Activated T-helper 1 cell treated with anti-CD3 and anti-CD28 coated beads, Interleukin-12 subunit alpha, Interleukin-12 subunit beta, Interleukin-2, Interleukin-4 antibody, amounts not matched to agents 30 ng/mL and 10 ng/mL and 1 ng/mL, durations not matched to agents 14 hours and 24 hours and 36 hours (primary cell): ENCODE measurements at places on chromosomes 13 and 19. TPM values are rescaled to one million over a fixed set of nuclear protein-coding genes. Genes with fewer than 3 reads are reported as not detected.

ZNF541 gene
- 0.05 and 0.39 TPM in 2 replicates for total RNA-seq

SOHLH2 gene
- not detected in 2 replicates for total RNA-seq

ZNF285 gene
- total RNA-seq = 0.07 TPM in 1 of 2 replicates, not detected in the other

AXL gene
- 0.17 and 0.18 TPM in 2 replicates for total RNA-seq

DNA sequence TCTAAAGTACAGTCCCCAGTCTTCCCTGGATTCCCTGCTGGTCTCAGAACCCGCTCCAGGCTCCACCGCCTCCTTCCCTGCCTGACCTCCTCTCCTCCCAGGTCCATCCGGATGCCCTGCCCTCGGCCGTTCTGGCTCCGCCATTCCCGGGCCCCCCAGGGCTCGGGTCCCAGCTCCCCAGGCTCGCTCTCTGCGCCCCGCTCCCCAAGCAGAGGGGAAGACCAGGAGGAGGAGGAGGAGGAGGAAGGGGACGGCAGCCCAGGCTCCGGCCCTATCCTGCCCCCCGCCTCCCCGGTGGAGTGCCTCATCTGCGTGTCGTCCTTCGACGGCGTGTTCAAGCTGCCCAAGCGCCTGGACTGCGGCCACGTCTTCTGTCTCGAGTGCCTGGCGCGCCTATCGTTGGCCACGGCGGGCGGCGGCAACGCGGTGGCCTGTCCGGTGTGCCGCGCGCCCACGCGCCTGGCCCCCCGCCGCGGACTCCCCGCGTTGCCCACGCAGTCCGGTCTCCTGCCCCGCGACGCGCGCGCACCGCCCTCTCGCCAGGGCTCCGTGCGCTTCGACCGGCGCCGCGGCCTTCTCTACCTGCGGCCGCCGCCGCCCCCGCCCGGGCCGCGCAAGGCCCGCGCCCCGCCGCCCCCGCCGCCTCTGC, 647 bp downstream of the RNF225 start:
- DNase-seq = no peak

- no peak for DNase-seq
Measured at GRCh38 chr13:97974773-97975172, 21.3 kb downstream of the IPO5 start.

DNA sequence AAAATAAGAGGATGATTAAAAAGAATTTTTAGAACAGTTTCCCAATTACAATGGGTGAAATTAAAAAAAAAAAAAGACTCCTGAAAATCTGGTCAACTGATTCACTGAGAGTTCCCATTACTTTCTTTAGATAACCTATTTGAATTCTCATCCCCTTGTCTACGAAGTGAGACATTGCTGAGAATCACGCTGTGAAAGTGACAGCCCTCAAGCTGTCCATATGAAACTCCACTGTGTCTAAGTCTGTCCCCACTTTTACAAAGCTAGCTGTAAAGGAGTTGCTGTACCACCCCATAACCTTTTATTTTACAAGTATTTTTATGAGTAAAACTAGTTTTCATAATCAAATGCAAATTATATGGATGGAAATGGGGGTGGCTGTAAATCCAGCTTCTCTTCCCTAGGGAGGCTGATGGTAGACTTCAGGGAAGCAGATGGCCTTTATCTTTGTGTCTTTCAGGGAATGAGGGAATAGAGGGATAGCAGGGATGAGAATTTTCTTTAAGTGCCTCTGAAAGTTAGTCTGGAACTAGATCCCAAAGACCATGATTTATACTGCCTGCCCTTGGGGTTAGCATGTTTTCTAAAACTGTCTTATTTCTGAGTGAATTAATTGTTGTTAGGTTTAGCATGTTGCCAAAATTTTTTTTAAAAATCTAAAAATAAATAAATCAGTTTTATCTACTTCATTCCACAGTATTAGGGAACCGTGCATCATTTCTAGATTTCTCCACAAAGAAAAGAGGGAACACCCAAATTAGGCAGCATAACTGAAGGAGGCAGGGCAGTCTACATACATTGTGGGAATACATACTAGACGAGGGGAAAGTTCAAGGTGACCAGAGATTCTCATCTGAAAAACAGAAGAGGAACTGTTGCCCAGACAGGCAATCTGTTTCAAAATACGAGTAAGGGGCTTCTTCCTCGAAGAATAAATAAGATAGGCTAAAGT, 1219.1 kb downstream of the UQCRFS1 start:
- DNase-seq = no peak

GRCh38 chr13:27622102-27622820, 569 bp downstream of the POLR1D start:
- no peak for DNase-seq

GRCh38 chr19:49339301-49340068, 4.3 kb downstream of the CD37 start:
- no peak for DNase-seq

DNA sequence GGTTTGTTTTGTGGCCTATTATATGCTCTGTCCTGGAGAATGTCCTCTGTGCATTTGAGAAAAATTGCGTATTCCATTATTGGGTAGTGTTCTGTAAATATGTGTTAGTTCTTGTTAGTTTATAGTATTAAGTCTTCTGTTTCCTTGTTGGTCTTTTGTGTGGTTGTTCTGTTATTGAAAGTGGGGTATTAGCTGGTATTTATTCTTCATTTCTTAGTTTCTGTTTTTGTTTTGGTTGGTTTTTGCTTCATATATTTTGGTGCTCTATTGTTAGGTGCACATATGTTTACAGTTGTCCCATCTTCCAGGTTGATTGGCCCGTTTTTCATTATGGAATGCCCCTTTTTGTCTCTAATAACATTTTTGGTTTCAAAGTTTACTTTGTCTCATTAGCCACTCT, 77.3 kb downstream of the DNAJC15 start:
- no peak for DNase-seq

DNA sequence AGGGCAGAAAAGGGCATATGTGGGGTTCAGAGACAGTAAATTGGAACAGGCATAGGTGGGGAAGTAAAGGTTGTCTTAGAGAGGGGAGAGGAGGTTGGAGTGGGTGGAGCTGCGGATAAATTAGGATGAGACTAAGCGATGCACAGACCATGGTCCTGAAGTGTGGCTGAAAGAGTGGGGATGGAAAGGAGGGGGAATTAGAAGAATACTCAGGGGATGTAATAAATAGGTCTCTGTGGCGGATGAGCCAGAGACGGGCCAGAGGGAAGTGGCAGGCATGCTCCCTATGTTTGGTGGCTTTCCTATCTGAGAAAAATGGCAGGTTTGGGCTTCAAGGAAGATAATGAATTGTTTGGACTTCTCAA, 123.4 kb downstream of the OLFM4 start:
- no peak for DNase-seq

DNA sequence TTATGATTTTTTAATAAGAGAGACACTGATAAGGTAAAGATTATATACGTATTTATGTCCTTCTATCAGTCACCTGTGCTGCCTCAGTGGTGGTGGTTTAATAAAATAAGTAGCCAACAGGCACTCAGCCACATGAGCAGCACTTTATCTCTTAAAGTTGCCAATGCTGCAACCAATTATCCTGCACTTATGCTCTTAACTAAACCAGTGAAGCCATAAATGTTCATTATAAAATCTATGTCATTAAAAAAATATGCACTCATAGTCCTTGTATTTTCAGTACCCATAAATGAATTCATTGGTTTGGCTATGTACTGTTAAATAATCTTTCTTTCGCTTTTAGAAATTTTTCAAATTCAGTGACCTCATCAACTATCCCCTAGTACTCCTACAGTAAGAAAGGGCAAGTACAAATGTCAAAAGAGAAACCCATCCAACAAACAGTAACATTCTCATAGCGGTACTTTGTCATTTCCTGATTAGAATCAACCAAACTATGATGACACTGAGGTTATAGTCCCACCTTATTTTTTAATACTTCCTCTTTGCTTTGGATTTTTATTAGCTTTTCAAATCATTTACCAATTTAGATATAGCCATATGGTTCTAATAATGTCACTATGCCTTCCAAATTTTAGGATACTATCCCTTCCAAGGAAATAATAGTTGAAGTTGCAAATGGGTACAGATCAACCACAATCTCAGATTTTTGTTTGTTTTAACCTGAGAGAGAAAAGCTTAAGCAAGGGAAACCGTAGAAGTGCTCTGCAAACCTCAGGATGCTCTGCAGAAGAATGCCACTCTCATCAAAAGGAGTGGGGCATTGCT, 190.9 kb downstream of the KLF12 start:
- no peak for DNase-seq

DNA sequence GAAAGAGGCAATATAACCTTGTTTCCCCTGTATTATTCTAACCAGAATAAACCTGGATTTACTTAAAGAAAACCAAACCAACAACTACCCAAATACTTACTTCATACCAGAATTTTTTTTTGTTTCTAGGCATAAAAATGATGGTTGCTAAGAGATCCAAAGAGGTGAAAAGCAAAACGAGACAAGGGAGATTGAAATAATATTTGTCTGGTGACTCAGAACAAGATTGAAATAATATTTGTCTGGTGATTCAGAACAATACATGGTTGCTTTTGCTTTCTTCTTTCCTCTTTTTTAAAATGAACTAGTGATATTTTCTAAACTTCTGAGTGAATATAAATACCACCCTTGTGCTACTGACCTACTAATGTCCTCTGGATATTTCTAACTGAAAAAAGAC, 592.9 kb downstream of the KCTD12 start:
- DNase-seq = no peak

DNA sequence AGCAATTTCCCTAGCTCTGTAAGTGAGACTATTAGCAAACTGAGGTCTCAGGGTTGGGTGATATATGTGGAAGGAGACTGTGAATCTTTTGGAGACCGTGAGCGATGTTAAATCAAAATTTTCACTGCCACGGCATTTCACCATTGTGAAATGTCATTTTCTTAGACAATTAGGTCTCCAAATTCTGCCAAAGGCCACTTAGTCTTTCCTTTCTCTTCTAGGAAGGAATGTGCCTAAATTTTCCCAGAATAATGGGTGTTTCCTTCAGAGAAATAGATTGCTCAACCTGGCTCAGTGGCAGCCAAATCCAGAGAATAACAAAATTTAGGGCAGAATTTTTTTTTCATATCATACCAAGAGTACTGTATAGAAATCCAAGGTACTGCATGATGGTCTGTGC, 64.5 kb upstream of the SCEL start:
- no peak for DNase-seq

DNA sequence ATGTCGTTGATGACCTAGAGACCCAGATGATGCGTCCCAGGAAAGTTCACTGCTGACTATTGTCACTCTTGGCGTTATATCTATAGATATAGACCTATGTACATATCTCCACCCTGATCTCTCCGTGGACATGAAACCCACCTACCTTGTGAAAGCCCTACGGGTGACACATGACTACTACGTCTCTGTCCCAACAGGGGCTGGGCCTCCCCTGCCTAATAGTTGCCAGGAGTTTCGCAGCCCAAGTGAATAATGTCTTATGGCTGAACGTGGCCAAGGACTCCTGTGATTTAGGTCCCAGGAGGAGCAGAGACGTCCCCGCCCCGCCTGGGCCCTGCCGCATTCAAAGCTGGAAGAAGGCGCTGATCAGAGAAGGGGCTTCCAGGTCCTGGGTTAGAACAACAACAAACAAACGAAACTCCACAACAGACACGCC, 4.9 kb upstream of the POU4F1 start:
- DNase-seq = no peak

DNA sequence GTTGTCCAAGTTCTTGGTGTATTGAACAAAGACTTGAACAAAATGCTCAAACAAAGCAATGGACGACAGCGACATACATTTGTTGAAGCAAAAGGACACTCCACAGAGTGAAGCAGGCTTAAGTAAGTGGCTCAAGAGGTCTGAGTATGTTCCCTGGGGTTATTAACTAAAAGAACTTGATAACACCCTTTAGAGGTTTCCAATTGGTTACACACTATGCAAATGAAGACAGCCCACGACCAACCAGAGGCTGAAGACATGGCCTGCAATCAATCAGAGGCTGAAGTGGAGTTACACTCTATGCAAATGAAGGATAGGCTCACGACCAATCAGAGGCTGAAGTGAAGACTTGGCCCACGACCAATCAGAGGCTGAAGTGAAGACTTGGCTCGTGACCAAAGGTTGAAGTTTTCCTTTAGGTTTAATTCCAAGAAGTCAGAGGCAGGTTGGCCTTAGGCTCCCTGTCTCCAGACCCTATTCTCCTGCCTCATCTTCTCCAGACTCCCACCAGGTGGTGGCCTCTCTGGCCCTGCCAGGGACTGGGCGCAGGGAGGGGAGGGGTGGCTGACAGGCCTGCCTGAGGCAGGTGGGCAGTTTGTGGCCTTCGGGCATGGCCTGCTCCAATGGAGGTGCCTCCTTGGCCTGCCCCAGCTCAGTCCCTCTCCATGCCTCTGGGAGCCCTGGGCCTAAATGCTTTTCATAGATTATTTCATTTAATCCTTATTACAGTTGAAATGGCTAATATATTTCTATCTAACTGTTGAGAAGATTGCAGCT, 38.1 kb downstream of the CCDC169 start:
- DNase-seq = no peak
